ENCODE measurements at places on chromosomes 11 and 22.

GRCh38 chr22:36027579-36027934 is 1.1 kb downstream of the RBFOX2 start:
- no peak for DNase-seq

GRCh38 chr22:49426098-49426497 is 401.6 kb downstream of the BRD1 start:
- no peak for DNase-seq

DNA sequence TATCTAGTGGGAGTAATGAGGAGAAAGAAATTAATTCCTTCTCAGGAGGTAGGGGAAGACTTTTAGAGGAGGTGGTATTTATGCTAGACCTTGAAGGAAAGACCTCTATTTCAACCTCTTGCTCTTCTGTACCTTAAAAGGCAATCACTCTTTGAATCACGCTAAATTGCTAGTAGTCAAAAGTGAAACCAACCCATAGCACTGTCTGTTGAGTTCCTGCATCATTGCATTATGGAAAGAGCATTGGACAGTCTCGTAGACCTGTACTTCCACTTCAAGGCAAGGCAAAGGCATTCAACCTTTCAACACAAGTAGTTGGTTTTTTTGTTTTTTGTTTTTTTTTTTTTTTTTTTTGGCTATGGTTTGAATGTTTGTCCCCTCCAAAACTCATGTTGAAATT is 770.4 kb downstream of the ETS1 start:
- no peak for DNase-seq

DNA sequence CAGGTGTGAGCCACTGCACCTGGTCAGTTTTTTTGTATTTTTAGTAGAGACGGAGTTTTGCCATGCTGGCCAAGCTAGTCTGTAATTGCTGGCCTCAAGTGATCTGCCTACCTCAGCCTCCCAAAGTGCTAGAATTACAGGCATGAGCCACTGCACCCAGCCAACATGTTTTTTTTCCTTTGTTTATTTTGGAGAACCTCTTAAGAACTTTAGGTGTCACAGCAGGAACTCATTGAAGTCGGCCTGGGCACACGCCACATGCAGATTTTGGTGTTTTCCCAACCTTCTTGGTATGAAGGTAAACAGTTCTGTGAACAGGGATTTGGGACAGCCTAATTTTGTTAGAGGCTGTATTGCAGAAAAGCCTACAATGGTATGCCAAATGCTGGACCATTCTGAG is 9.4 kb downstream of the DIXDC1 start:
- no peak for DNase-seq

- DNase-seq, result no peak
Observed at GRCh38 chr11:77409046-77409445, 64.8 kb downstream of the PAK1 start.

- no peak for DNase-seq
Observed at GRCh38 chr11:112401036-112401769, 140.5 kb upstream of the PLET1 start.

DNA sequence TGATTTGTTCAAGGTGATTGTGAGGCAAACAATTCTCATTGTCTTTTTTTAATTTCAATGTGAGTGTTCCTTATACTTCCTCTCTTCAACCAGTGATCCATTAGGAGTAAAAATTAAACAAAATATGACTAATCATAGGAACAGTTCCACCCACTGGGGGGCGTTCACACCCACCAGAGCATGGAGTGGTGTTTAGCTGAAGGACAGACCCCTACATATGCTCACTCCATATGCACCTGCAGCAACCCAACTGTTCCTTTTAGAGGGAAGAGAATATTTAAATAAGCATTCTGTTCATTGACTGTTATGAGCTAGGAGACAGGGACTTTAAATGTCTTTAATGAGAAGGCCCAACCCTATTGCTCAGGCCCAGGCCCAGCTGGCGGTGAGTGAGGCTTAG is 78.7 kb upstream of the DRD2 start:
- DNase-seq, result no peak

- DNase-seq, result no peak
Observed at GRCh38 chr11:93718057-93718563, 23.2 kb downstream of the TAF1D start.

DNA sequence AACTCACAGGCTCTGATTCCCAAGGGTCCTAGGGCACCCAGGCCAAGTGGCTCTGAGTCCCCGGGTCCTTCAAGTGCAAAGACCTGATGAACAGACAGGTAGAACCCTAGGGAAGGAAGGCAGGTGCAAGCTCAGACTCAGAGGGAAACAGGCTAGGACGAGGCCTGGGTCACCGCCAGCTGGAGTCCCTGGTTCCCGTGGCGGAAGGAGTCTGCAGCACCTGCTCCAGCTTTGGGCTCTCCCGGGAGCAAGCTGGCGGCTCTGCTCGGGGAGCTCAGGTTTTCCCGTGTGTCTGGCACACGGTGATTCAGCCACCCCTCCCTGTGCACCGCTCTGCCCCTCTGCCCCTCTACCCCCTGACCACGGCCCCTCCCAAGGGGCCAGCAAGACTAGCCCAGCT is 59.8 kb downstream of the WNT7B start:
- no peak for DNase-seq

- no peak for DNase-seq
Observed at GRCh38 chr11:14641801-14642200, 1.8 kb upstream of the PDE3B start.

GRCh38 chr11:103079833-103080232 is 12.1 kb downstream of the DCUN1D5 start:
- no peak for DNase-seq

GRCh38 chr11:127470306-127470884 is 469.8 kb upstream of the KIRREL3 start:
- DNase-seq, result peak; percentile 4

- peak; percentile 97 for DNase-seq
Observed at GRCh38 chr11:95790123-95790932, at the start of gene CEP57. Gene CEP57, plus strand, starts transcription at chr11:95790498. Its CDS starts 201 bp downstream, at chr11:95790699.

DNA sequence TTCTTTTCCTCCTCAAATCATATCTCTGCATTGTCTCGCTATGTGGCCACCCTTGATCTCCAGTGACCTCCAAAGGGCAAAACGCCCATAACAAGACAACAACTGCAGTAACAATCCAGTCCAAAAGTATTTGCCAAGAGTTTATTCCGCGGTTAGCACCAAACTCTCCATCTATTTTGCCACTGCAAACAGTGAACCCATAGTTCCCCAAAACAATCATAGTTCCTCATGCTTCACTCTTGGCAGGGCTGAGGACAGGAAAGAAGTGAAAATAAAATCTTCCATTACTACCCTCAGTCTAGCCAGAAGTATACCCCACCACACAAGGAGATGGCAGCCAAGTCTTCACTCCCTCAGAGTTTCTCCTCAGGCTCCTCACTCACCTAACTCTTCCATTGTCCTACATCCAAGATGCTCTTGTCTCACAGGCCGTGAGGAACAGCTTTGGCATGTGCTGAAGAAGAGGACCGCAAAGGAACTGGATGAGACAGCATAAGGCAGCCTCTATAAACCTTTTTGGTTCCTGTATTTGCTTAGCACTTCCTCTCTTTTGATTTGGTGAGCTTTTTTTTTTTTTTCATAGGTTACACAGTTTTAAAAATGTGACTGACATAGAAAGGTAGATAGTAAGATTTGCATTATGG is at the start of gene LPXN:
Gene LPXN (minus strand): TSS at position 480 of the 644 bp plus-strand sequence. CDS start 84 bp downstream, at position 396.
- DNase-seq, result peak; percentile 84

- DNase-seq, result no peak
Observed at GRCh38 chr11:103883291-103883690, 153.1 kb upstream of the DDI1 start.

DNA sequence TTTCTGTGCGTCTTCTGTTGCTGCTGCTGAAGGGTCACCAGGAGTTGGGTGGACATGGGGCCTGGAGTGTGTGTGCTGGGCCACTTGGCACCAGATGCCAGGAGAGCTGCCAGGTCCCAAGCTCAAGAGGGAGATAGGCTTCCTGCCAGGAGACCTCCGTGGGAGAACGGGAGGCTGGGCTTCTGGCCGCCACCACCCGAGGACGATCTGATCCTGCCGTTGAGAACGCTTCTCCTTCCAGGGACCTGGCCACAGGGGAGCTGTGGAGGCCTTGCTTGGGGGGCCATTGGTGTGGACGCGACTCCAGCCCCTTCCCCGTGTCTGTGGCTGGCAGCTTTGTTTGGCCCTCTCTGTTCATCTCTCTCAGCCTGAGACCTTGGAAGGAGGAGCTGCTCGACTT is 2.4 kb downstream of the BRSK2 start:
- DNase-seq, result no peak

GRCh38 chr11:106468086-106468485 is 390.6 kb downstream of the AASDHPPT start:
- peak; percentile 24 for DNase-seq

DNA sequence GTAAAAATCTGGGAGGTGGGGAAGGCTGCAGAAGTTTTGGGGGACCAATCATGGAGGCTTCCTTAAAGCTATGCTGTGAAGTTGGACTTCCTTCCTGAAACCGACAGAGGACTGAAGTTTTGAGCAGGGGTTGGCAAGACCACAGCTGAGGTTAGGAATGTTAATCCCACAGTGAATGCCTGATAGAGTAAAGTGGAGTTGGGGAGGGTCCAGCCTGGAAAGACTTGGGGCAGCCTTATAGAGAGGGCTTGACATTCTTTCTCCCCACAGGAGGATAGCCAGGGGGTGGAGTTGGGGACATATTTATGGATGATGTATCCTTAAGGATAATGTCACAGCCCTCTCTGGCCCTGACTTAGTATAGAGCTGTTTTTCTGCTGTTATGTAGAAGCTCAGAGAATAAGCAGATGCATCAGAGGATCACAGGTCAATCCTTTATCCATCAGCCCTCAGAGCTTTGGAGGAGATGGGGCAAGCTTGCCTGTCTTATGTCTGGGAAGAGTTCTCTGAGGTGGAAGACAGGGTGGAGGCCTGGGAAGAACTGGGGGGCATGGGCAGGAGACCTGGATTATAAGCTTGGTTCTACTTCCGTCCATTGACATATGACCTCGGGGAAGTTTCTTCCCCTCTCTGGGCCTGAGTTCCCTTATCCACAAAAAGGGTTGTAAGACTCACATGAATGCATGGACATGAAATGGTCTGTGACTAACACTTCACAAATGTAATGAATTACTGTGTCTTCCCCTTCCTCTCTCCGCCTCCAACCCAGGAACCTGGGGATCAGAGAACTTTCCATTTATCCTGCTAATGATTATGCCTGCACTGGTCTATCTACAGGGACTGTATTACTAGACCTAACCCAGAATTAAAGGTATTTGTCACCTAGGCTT is 317.8 kb downstream of the MIAT start:
- no peak for DNase-seq

DNA sequence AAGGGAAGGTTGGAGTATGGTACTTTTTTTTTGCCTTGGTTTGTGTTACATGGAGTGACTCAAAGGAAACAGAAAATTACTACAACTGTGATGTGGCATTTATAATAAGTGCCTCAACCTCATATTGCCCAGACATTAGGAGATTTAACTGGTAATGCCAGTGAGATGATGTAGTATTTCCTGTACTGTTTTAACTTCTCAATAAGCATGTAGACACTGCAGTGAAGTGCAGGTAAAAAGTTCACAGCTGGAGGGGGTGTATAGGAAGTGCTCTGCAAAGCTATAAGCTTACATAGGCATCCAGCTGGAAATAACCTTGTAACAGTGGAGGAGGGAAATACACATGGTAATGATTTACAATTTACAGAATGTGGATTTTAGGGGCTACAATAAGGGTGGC is 138.2 kb upstream of the MTMR2 start:
- DNase-seq, result peak; percentile 41

DNA sequence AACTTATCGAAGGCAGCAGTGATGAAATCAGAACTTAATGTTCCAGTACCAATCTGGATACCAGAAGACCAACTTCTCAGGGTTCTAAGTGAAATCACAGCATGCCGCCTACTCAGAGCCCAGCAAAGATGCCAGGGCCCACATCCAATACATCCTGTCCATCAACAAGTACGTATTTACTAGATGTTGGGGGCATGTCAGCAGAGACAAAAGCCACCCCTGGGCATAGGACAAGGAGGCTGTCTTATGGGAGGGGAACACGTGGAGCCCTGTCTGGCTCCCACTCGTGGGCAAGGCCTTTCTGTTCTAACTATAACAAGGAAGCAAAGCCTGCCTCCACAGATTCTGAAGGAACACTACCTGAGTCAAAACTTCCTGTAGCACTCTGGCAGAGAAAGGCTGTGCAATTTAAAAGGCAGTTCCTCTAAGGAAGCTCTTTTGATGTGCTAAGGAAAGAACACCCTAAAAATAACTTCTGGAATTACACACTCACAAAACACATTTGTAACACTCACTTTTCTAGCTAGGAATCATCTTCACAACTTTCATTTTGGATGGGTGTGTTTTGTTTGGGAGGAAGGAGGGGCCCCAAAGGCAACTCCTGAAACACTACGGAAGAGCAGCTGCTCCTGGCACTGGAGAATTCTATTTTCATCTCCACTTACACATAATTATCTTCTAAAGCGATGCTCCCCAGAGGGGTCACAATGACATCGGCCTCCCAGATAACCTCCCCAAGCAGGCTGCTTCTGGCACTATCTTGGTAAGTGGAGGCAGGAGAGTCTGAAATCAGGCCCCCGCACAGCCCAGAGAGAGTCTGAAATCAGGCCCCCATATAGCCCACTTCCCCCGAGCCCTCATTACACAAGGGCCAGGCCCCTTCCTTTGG is 14.2 kb downstream of the SMCO4 start:
- no peak for DNase-seq

DNA sequence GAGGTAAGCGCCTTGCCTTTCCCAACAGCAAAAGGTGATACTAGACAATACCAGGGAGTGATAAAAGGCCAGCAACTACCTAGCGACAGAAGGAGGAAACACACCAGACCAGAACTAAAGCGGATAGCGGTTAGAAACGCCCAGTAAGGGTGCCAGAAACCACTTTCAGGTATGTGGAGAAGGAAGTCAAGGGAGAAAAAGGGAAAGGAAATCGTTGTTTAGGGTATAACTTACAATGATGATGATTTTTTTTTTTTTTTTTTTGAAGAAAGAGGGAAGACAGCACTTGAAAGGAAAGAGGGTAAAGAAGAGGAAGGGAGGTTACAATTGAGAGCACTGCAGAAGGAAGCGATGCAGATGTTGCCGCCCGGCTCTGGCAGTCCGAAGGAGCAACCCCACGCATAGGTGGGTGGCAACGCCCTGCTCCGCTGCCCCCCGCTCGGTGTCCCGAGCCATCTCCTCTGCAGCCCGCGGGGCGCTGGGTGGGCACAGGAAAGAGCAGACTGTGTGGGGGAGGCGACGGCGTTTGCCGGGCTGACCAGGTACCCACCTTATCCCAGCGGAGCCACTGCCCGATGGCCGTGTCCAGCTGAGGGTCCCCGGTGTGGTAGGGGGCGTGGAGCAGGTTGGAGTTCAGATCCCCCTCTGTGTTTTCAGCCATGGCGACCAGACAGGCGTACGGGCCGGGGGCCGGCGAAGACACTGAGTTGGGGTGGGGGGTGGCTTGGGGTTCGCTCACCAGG is 561 bp downstream of the PGM2L1 start:
- no peak for DNase-seq

GRCh38 chr22:37518509-37519267 is 527 bp downstream of the CARD10 start:
- no peak for DNase-seq

GRCh38 chr11:62547691-62548281 is 1.2 kb upstream of the AHNAK start:
- DNase-seq, result no peak

Data from HFFc6 (cell line).